ENCODE measurements at places on chromosomes 3 and 15.
A peak's percentile ranks its signal among the peaks of the same experiment; 100 is the strongest.

DNA sequence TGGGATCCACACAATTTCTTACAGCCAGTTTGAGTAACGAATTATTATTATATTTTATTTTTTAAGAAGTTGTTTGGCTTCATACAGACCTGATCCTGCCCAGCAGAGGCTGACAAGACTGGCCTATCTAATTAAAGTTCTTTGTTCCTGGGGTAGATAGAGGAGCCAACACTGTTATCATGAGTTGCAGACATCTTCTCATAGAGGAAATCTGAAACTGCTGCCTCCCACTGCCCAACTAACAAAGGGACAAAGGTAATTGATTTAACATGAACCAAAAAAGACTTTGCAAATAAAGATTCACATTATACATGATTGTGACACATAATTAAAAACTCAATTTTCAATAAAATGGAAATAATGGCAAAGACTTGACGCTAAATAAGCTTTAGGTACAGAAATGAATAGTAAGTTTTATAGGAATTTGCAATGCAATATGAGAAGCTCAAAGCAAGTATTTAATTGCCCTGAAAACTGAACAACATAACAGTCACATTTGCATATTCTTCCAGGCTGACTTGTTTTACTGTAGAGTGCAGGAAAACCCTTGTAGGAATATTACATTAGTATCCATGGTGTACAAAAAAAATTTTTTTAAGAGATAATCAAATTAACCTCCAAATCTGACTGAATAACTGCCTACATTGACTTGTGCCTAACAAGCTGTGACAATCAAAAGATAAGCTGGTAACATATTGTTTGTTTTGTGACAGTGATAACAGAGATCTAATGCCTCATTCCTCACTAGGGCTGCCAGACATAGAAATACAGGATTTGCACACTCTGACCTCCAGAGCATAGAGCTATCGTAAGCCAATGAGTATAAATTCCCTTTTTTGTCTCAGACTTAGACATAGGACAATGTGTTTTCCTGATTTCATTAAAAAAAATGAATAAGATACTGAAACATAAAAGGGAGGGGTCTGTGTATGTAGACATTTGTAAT is 273.2 kb downstream of the MFSD1 start:
- DNase-seq: no peak

- DNase-seq: no peak
Measured at GRCh38 chr3:181007262-181007661, 17.7 kb upstream of the DNAJC19 start.

GRCh38 chr3:116386168-116386567 is 59.1 kb downstream of the LSAMP start:
- no peak for DNase-seq

DNA sequence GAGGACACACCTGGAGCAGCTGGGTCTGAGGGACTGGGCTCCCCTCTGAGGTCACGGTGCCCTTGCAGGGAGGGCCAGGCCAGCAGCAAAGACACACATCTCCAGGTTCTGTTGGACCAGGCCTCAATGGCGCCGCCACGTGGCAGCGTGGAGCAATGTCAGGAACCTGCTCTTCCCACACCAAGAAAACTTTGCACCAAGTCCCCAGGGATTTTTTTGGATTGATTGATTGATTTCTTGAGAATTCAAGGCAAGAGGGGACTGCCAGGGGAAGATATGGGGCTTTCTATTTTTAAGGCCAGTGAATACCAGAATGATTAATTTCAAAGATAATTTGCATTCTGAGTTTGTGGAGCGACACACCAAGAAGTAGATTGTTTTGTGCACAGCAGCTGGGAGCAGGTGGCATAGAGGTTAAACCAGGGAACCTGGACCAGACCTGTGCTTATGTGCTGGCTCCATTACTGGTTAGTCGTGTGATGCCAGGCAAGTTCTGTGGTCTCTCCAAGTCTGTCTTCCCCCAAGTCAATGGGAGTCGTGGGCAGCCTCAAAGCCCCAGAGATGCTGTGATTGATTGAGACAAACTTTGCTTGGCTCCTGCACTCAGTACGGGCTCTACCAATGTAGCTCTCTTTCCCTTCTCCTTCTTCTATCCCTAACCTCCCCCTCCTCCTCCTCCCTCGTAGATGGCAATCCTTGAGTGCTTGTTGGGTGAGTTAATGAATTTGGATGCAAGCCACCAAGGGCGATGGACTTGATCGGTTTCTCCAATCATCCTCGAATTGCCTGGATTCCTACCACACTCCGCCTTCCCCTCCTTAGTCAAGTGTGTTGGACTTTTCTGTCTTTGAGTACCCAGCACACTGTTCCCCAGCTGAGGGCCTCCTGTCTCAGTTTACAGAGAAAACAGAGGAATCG is 96.2 kb upstream of the TRPM1 start:
- peak; percentile 26 for DNase-seq

DNA sequence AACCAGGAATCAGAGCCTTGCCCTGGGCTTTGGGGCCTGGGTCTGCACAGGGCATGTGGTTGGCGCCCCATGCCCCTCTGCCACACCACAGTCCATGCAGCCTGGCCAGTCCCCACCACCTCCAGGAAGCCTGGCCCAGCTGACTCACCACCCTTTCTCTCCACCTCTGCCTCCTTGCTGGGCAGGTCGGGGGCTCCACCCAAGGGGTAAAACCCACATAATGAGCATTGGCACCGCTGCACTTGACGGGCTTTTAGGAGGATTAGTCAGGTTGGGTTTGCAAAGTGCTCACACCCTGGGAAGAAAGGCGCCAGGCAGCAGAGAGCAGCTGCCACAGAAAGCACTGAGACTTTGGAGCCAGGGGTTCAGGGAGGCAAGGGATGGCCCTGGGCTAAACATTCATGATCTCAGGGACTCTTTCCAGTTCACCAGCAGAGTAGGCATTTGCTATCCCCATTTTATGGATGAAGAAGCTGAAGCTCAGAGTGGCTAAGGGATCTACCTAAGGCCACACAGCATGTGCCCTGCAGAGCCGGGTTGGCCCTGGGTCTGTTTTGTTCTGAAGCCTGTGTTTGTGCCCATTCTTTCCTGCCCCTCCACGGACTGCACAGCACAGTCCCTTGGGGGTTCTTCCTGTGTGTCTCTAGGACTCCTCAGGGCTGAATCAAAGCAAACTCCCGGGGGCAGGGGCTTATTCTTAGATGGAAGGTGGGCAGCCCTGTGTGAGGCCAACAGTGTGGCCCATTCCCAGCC is 113.4 kb downstream of the ETFA start:
- no peak for DNase-seq

- no peak for DNase-seq
Measured at GRCh38 chr3:76310667-76311066, 525.3 kb upstream of the ZNF717 start.

- no peak for DNase-seq
Measured at GRCh38 chr3:1197051-1197450, 104.2 kb downstream of the CNTN6 start.

DNA sequence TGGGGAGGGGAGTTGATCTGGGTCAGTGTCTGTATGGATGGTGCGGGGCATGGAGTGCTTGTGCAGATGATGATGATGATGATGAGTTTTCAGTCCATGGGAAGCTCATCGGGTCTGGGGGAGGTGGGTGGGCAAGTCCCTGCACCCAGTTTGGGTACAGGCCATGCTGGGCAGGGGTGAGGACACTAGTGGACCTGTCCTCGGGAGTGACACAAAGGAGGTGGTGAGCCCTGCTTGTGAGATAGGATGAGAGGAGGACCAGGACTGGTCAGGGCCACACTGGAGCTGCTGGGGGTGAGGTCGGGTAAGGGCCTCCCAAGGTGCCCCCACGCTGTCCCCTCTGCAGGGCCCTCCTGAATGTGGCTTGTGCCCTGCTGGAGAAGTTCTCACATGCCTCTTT is 177.9 kb downstream of the APBA2 start:
- DNase-seq: no peak

DNA sequence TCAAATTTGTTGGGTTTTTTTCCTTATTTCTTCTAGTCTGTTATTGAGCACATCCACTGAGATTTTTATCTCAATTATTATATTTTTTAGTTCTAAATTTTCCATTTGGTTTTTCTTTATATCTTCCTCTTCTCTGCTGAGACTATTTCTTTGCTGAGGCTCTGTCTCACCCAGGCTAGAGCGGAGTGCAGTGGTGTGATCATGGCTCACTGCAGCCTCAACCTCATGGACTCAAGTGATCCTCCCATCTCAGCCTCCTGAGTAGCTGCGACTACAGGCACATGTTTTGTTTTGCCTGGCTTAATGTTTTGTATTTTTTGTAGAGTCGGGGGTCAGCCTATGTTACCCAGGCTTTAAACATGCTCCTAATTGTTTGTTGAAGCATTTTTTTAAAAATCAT is 10.2 kb downstream of the CTDSPL start:
- DNase-seq: no peak

DNA sequence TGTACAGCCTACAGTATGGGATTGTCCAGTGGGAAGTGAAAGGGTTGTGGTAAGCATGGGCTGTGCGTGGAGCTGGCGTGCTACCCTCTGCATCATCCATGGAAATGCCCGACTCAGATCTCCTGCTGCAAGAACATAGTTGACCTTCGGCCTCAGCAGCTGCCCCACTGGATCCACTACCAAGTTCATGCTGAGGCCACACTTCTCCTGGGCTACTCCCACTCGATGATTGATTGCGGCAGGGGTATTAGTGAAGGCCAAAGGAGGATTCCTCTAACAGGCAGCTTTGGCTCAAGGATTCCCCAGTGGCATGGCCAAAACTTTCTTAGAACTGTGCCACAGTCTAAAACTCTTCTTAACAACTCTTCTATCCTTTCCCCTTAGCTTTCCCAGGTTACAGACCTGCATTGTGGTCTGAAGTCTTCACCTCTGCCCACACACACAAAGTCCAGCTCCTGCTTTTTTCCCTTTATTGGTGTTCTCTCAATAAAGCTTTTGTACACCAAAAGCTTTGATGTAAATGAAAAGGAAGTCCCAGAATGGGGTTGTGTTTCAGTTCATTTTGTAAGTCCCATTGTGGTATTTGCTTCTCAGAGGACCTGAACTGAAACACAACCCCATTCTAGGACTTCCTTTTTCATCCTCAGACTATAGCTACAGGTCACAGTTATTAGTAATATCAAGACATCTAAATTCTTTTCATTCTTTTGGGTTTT is 4.9 kb upstream of the TBC1D5 start:
- no peak for DNase-seq

DNA sequence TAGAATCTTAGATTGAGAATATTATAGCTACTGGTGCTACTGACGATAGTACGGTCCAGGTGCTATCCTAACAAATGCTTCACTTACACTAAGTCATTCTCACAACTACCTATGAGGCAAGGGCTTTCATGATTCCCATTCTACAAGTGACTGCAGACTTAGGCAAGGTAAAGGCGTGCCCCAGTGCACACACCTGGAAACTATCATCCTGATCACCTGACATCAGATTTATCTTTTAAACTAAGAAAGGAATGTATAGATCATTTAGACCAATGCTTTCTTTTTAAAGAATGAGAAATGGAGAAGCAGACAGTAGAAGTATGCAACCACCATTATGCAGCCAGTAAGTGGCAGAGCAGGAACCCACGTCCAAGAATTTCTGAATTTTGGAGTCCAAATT is 59.2 kb upstream of the LRRN1 start:
- DNase-seq: no peak

Data from DND-41 (cell line).